Fibroblast of skin of right quadriceps (primary cell): ENCODE measurements at places on chromosomes 12 and 14.

DNA sequence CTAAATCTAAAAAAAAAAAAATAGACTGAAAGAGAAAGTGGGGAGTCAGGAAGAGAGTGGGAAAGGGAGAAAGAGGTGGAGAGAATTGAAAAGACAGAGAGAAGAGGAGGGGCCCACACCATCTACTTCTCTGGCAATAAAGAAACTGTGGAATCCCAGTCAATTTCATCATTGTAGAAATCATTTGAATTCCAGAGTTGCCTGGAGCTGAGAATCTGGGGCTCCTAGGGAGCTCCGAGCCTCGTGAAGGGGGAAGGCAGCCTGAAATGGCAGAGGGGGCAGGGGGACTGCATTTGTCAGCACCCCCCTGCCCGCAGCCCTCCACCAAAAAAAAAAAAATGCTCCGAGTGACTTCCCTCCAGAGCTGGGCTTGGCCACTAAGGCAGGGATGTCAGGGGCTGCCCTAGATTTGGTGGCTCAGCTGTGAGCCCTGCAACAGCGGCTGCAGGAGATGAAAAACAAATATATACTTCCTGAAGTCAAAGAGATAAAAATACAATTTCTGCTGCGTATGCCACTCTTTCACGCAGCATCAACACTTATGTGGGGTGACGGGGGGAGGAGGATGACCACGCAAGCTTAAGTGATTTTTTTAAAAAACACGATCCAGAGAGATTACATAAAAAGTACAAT lies 80.5 kb downstream of the BCL11B start:
- peak; percentile 63 for DNase-seq

DNA sequence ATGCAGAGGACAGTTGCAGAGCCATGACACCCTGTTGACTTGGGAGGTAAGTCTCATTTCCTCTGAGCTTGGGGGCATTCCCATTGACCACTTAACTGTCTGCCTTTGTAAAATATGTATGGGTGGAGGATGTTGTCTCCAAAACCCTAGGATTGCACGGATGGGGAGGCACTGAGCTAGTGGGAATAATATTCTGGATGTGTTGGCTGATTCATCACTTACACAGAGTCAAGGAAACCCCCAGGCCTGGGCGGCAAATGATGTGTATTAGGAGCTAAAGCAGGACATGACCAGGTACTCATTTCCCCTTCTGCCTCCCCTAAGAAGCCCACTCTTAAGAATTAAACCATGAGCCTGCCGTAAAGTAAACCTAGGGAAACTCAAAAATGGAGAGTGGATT lies 319.4 kb downstream of the VRK1 start:
- DNase-seq: no peak

DNA sequence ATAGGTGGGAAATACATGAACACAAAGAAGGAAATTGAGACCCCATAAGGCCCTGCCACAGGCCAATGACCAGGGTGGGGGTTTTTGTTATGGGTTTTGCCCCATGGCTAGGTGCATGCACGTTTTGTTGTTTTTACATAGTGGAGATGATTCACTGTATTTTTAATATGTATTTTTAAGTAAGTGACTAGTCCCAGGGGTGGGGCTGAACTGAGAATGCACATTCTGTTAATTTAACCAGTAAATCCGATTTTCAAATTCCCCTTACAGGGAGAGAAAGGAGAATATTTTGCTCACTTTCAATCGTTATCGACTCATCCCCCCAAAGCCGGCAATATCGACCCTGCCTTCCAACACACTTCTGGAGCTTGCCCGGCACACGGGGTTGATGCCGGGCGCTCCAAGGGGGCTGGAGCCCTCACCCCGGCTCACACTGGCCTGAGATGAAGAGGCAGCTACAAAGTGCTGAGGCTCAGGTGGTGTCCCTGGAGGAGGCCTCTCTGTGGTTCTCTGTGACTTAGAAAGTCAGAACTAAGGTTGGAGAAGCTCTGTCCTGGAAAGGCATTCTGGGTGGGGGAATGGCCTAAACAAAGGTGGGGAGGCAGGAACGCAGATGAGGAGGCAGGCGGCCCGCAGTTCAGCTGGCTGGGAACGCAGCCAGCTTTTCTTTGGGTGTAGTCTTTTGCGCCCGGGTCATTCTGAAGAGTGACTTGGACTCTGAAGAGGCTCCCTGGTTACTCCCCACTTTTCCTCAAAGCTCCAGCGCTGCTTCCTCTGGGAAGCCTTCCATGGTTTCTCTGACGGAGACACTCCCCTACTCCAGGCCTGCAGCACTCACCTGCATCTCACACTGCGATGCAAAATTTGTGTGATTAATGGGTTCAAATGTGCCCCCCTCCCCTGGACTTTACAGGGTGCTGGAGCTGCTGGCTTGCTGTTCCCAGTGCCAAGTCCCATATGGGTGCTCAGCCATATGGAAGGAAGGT lies 50.7 kb upstream of the DLK1 start:
- DNase-seq: no peak

- DNase-seq: no peak
Measured at GRCh38 chr14:104870368-104871144, 5.5 kb downstream of the CEP170B start.

GRCh38 chr14:39265033-39265432 lies 31.3 kb downstream of the MIA2 start:
- DNase-seq: peak; percentile 51

GRCh38 chr12:77325511-77326236 lies 260.3 kb upstream of the E2F7 start:
- no peak for DNase-seq

GRCh38 chr12:8681129-8681884 lies 16.5 kb upstream of the RIMKLB start:
- peak; percentile 58 for DNase-seq

DNA sequence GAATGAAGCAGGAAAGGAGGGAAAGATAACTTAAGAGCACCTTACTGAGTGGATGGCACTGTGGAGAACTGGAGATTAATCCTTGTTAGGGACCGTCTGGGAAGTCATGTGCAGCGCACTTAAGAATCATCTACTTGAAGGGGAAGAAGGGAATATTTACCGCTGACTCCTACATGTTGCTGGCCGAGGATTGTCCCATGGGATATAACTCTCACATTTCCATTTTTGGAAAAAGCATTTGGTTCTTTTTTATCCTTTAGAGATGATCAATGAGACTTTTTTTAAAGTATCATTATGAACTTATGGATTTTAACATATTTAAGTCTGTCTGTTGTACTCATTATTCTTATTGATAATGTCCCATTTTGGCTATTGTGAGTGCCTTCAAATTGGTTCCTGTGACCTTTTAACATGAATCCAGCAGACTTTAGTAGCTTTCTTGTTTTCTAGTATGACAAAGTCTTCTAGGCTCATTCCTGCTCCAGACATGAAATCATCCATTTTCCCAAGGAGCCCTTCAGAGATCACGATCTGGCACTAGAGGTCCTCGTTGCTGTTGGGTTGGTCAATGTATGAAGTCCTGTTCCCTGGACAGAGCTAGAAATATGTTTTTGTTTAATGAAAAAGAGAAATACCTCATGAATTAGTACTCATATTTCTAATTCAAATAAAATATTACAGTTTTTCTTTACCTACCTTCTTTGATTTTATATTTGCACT lies 20.2 kb upstream of the FAM234B start:
- no peak for DNase-seq
